Activated CD4-positive, alpha-beta T cell treated with anti-CD3 and anti-CD28 coated beads, Interleukin-10, Interleukin-2, amounts not matched to agents 100 ng/mL and 50 ng/mL, durations not matched to agents 16 hours and 8 hours (primary cell): ENCODE measurements at places on chromosomes 1 and 21.

- DNase-seq, result no peak
Measured at GRCh38 chr1:226337276-226337875, 28.4 kb upstream of the LIN9 start.

DNA sequence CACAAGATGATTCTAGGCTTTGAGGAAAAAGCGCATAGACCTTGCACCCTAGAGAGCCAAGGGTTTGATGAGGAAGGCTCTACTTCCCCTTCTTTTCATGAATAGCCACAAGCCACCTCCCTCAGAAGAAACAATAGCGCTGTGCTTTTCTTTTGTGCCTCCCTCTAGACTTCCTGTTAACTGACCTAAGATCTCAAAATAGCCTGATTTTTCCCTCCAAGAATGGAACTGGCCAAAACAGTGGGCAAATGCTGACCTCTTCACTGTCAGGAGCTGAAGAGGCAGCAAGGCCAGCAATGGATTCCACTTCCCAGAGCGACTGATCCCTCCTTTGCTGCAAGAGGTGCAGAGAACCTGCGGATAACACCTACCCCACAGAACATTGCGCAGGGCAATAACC is 362.8 kb downstream of the KCNH1 start:
- no peak for DNase-seq

DNA sequence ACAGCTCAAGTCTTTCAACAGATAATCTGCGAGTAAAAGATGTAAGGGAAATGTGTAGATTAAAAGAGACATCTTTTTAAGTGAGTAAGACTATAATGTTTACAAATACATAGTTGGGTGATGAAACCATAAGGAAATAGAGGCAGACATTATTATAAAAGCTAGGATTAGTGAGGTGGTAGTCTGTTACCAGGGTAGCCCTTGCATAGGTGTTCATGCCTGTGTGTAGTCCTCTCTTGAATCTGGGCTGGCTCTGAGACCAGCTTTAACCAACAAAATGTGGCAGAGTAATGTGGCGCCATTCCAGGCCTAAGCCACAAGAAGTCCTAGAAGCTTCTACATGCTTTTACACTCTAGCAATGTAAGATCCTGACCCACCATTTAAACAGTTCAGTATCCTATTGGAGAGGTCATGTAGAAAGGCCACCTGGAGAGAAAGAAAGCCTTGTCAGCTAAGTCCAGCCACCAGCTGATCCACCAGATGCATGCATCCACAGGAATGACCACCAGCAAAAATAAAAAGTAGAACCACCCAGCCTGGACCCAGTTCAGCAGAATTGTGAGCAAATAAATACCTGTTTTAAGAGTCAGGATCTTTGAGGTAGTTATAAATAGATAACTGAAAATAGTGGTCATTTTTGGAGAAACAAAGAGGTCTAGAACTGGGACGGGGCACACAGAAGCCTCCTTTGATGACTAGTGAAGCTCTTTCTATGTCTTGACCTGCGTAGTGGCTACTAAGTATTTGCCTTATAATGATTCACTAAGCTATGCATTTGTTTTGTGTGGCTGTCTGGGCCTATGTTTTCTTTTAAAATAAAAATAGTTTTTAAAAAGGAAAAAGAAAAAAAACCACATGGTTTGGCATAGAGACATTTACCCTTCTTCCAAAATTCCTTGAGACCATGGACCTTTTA is 8.1 kb downstream of the NIBAN1 start:
- DNase-seq, result no peak

- DNase-seq, result no peak
Measured at GRCh38 chr1:170196490-170197236, 50.9 kb downstream of the NTMT2 start.

- no peak for DNase-seq
Measured at GRCh38 chr1:235925016-235925415, 58.3 kb upstream of the LYST start.

GRCh38 chr1:98322966-98323365 is 338.6 kb upstream of the SNX7 start:
- no peak for DNase-seq

- DNase-seq, result peak; percentile 4
Measured at GRCh38 chr1:81802707-81803430, 2.1 kb downstream of the ADGRL2 start.

DNA sequence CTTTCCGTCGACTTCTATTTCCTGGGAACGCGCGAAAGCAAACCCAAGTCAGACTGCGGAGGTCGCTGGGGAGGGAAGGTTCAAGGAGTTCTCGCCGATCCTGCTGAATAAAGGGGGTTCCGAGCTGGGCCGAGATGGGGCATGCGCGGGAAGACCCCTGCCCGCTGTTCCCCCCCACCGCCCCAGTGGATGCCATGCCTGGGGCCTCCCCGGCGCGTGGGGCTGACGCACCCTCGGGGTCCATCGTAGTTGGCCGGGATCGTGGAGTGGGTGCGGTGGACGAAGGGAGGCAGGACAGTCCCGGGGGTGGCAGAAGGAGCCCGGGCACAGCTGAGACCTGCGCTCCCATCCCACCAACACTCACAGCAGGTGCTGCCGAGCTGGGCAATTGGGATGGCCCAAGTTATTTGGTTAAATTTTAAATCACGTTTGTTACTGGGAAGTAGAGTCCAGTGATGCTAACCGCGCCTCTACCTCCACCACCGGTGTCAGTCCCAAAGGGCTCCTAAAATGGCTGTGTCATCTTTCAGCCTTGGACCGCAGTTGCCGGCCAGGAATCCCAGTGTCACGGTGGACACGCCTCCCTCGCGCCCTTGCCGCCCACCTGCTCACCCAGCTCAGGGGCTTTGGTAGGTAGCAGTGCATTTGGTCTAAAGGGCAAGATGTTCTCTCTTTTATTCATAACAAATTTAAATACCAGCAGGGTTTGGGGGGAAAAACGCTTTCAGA is 801 bp downstream of the MX1 start:
- DNase-seq, result no peak

- DNase-seq, result no peak
Measured at GRCh38 chr1:21322681-21323016, 32.4 kb upstream of the ECE1 start.

DNA sequence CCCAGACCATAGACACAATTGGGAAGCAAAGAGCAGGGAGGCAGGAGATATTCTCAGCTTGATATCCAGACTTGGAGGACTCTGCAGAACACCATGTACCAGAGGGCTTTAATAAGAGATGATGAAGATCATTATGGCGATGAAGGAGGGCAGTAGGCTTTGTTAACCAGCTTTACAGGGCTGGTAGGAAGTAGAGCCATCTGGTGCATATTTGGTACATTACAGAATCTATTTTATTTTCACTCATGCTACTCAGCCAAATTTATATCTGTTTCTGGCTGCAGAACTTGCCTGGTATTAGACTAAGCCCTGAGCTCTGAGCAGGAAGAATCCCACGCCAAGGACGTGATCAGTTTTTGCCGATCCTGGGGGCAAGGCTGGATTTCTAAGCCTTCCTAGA is 61.8 kb upstream of the SYT6 start:
- DNase-seq, result no peak

GRCh38 chr1:110495926-110496600 is 22.9 kb downstream of the KCNA10 start:
- peak; percentile 80 for DNase-seq

DNA sequence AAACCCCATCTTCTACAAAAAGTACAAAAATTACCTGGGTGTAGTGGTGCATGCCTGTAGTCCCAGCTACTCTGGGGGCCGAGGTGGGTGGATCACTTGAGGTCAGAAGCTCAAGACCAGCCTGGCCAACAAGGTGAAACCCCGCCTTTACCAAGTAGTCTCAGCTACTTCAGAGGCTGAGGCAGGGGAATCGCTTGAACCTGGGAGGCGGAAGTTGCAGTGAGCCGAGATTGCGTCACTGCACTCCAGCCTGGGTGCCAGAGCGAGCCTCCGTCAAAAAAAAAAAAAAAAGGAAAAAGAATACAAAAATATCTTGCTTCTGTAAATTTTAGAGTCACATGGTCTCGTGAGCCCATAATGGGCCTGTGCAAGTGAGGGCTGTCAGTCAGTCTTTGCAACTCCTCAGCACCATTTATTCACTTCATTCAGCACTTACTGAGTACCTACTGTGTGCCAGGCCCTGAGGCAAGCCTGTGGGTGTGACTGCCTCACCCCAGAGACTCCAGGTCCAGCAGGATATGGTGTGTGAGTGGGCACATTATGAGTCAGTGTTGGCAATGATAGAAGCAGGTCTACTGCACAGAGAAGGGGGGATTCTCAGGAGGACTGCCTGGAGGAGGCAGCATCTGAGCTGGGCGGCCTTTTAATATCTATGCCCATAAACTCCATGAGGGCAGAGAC is 46.8 kb upstream of the TARDBP start:
- peak; percentile 39 for DNase-seq
